Activated CD4-positive, alpha-beta T cell treated with anti-CD3 and anti-CD28 coated beads, Interleukin-2, amount 50 U/mL, for 48 hours (primary cell): ENCODE measurements at places on chromosomes 16 and 17.

GRCh38 chr16:84476401-84476800 is 28.1 kb downstream of the MEAK7 start:
- no peak for DNase-seq

DNA sequence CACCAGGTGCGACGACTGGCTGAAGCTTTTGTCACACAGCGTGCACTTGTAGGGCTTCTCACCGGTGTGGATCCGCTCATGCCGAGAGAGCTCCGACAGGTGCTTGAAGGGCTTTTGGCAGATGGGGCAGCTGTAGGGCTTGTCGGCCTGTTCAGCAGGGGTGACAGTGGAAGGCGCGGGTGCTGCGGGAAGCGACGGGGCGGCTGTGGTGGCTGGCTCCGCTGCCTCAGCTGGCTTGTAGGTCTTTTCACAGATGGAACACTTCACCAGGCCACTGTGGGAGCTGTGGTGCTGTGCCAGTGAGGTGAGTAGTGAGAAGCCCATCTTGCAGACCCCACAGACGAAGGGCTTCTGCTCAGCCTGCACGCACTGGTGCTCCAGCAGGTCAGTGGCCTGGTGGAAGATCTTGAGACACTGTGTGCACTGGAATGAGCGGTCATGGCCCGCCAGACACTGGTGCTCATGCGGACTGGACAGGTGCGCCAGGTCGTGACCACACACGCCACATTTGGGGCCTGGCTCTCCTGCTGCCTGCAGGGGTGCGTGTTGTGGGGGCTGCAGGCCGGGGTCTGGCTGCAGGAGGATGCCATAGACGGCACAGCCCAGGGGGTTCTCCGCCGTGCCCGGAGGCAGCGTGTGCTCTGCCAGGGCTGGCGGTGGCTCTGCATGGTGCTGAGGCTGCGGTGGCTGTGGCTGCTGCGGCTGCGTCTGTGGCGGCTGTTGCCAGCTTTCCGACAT is 2.8 kb downstream of the ZNF319 start:
- DNase-seq = no peak

DNA sequence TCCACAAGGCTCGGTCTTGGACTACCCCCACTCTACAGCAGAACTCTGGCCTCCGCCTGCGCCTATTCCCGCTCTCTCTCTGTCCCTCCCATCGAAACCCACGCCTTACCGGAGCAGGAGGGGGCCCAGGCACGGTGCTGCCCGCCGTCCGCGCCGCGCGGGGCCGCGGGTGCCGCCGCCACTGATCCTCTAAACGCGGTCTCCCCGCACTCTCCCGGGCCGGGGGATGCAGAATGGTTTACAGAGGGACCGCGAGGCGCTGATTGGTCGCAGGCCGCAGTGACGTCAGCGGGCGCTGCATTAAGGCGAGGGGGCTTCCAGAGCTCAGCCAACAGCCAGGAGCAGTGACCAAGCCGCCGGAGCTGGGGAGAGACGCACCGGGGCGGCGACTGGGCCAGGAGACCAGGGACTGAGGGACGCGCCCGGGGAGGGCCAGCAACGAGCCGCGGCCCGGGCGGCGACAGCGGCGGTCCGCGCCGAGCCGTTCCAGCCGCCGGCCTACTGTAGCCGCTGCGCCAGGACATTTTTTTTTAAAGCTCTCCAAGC is 747 bp upstream of the LHX1 start:
- DNase-seq = no peak

DNA sequence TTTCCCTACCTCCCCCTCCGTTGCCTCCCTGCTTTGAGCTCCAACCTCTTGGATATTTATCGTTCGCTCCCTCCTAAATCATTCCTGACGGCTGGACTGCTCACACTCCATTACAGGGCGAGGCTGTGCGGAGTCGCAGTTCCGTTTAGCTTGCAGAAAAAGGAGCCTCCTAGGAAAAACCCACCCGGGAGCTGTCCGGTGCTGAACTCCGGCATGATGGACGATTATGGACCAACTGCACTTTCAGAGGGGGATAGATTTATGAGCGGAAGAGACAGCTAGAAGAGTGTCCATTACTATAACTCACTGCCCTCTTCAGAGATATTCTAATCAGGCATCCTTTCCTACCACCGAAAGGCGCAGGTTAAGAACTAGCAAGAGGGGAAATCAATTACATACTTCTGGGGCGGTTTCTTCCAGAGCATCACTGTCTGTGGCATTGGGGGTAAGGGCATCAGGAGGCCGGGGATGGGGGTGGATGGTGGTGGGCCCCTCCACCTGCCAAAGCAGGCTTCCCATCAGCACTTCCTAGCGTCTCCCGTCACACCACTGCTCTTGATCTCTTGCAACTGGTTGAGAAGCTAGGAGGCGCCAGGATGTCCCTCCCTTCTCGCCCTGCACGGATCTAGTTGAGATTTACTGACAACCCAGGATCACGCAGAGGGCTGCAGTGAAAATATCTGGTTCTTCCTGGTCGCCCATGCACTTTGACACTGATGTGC is 251.2 kb downstream of the ENGASE start:
- DNase-seq = peak; percentile 1

- no peak for DNase-seq
These were observed 469.1 kb downstream of the GRIN2A start for GRCh38 chr16:9713156-9713555.

GRCh38 chr17:57329380-57330214 is 73.3 kb downstream of the MSI2 start:
- no peak for DNase-seq

- no peak for DNase-seq
These were observed 14.9 kb upstream of the TEX2 start for GRCh38 chr17:64277831-64278562.

- no peak for DNase-seq
These were observed 100.4 kb downstream of the ELAC2 start for GRCh38 chr17:12917399-12917798.

- DNase-seq = no peak
These were observed 9.9 kb downstream of the RABEP2 start for GRCh38 chr16:28915181-28915580.

DNA sequence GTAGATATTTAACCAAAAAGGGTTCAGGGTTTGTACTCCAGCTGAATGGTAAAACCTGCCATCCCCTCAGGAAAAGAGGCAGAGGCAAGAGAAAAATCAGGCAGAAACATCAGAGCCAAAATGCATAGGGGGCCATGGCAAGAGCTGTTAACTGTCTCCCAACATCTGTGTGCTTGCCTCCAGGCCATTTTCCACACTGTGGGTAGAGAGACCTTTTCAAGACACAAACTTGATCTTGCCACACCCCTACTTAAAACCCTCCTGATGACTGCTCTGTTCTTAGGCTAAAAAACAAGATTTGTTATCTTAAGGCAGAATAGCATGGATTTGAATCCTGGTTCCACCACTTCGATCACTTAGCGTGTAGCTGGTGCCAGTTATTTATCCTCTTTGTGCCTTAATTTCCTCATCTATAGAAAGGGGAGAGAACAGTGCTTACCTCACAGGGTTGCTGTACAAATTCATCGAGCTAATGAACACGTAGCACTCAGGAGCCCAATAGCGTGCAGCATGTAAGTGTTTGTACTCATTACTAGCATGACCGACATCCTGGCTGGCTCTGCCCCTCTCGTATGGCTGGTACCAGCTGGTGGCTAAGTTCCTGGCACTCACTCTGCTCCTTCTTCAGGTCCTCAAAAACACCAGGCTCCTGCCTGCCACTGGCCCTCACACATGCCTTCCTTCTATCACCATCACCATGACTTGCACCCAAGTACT is 25.8 kb downstream of the STAT3 start:
- DNase-seq = no peak

DNA sequence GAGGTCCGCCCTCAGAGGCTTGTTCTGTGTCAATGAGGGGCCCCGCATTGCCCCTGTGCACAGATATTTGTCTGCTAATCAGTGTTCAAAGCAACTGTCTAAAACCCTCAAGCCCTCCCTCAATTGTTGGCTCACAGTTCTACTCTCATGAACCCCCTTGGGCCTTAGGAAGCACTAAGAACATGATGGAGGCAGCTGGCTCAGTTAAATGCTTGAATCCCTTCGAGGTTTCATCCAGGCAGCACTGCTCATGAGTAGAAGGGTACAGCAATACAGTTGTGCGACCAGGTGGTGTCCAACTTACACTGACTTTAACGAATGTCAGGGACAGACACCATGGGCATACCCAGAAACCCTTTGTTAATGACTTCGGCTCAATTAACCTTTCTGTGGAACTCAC is 89.2 kb upstream of the WSCD1 start:
- DNase-seq = no peak

DNA sequence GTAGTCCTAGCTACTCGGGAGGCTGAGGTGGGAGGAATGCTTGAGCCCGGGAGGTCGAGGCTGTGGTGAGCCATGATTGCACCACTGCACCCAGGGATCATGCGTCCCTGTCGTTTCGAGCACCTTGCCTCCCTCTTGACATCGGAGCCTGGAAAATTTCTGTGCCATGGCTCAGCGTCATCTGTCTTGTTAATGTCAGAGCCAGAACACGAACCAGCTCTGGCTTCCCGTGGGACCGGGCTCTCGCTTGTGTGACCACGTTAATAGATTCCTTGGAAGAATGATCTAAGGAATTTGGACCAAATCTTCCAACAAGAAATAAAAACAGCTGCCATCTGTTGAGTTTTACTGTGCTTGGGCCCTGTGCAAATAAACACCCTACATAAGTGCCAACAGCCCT is 117.7 kb downstream of the ABCC1 start:
- no peak for DNase-seq

DNA sequence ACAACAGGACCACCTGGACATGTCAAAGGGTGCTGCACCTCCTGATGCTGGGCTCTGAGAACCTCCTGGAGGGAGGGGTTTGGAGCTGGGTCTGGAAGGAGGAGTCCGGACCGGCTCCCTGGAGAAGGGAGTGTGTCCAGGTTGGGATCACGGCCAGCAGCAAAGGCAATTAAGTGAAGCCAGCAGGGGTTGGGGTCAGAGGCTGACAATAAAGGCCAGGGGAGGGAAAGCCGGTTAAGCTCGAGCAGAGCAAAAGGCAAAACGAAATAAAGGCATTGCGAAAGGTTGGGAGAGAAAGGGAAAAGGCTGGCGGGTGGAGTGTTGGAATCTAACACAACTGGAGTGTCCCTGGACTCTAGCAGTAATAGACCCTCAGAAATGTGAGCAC is 992 bp upstream of the CACNG4 start:
- no peak for DNase-seq

- DNase-seq = no peak
These were observed 13.0 kb upstream of the MC1R start for GRCh38 chr16:89905511-89906139.

- DNase-seq = no peak
These were observed 1.2 kb upstream of the SECTM1 start for GRCh38 chr17:82334622-82335394.

- DNase-seq = no peak
These were observed 29.9 kb downstream of the PLCG2 start for GRCh38 chr16:81808933-81809480.

DNA sequence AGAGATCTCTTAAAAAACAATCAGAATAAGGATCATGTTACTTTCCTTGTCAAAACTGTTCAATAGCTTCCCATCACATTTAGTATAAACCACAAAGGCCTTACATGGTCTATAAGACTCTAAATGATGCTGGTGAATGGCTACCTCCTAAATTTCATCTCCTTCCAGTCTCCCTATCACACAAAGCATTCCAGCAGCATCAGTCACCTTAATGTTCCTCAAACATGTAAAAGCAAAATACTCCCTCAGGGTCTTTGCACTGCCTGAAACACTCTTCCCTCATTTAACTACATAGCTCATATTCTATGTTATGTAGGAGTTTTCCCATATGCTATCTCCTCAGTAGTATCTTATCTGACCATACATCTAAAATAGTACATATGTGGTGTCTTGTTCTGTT is 53.5 kb upstream of the INTS2 start:
- no peak for DNase-seq

GRCh38 chr17:42780851-42781638 is 635 bp downstream of the WNK4 start:
- DNase-seq = no peak

DNA sequence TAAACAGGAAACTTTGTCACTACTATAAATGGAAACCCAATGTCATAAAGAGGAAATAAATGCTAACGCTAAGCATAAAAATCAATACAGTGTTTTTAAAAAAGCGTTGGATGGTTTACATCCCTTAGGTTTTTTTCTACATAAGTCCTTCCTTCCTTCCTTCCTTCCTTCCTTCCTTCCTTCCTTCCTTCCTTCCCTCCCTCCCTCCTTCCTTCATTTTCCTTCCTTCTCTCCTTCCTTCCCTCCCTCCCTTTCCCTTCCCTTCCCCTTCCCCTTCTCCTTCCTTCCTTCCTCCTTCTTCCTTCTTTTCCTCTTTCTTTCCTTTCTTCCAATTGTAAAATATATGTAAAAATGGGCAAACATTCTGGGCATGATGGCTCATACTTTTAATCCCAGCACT is 108.3 kb downstream of the HAPSTR1 start:
- no peak for DNase-seq

DNA sequence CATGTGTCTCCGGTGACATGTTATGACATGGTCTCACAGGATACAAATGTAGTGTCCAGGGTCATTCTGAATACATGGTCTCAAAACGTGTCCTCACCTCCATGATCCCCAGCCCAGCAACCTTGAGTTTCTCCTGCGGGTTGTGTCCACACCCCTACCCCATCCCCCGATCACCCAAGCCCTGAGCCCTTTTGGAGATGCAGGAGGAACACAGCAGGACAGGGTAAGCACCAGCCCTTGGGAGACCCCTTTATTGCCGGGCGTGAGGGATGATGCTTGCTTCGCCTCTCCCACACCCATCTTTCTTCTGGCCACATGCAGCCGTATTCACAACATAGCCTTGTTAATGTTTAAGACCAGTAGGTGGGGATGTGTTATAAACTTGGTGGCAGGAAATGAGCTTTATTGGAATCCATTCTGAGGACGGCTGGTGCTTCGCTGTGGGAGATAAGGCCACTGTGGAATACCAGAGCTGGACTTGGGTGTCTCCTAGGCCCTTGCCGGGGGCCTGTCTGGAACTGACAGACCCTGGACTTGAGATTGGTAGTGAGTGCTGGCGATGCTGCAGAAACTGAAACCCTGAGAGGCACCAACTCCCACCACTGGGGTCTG is 5.5 kb downstream of the TMEM132E start:
- DNase-seq = no peak

GRCh38 chr17:32253117-32253611 is 12.5 kb upstream of the RHBDL3 start:
- DNase-seq = peak; percentile 82

DNA sequence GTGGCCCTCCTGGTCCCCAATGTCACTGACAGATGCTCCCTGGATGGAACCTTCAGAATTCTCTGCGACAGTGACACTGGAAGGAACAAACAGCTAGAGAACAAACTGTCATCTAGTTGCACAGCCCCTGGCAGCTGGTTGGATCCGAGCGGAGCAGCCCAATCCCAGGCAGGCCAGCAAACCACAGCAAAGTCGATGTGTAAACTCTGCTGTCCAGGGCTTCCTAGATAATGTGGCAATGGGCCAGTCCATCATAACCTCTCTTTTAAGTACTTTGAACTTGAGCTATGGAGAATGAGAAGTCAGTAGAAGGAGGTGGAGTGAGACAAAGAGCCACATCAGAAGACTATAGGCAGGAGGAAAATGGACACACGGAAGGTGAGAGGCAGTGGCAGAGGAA is 323.0 kb downstream of the CBLN1 start:
- no peak for DNase-seq

- DNase-seq = no peak
These were observed 183.2 kb downstream of the GSG1L start for GRCh38 chr16:27880287-27880686.

GRCh38 chr16:59880611-59881010 is 1146.5 kb upstream of the GOT2 start:
- no peak for DNase-seq
